Natural killer cell treated with Interleukin-12 subunit alpha and Interleukin-12 subunit beta and Interleukin-15 and Interleukin-18, amount 100 ng/mL, for 72 hours (primary cell): ENCODE measurements at places on chromosomes 11 and 22. TPM values are rescaled to one million over a fixed set of nuclear protein-coding genes. Genes with fewer than 3 reads are reported as not detected.
A peak's percentile ranks its signal among the peaks of the same experiment; 100 is the strongest.

MLC1 gene
- 14.8 TPM for total RNA-seq

DNA sequence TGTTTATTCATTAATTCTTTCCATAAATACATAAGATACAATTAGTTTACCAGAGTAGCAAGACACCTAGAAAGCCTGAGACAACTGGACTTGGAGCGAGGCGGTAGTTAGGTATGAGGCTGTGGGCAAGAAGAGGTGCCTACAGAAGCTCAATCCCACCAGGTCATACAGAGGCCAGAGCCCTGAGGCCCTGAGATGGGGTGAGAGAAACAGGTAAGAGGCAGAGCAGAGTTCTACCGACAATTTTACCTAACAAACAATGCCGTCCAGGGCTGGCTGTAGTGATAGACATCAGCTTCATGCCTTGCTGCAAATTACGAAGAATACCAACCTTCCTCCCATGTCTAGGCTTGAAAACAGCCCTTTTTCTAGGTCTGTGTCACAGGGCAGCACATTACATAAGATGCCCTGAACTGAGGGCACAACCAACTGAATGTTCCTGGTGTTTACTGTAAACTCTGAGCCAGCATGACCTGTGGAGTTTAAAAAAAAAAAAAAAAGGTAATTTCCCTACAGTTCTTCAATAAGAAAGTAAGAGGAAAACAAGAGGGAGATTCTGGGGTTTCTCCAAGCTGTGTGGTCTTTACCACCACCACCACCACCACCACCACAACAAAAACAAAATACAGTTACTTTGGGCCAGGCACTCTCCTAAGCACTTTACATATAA is 105.8 kb downstream of the GAB2 start:
- DNase-seq: no peak

- DNase-seq: no peak
Observed at GRCh38 chr22:43401661-43402060, 10.2 kb upstream of the MPPED1 start.

DNA sequence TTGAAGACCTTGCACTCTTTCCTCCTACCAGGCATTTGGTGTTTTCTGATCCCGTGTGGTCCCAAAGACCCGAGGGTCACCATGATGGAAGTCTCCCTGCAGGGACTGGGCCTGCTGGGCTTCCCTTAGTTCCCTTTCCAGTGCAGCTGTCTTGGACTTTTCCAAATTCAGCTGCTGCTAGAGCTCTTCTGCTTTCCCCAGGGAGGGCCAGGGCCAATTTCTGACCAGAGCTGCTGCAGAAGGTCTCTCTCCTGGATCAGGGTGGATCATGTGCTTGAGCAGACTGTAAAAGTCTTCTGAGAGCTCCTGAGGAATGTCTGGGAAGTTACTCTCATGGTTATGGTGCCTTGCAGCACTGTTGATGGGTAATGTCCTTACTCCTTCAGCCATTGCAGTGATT is 23.2 kb downstream of the LDLRAD3 start:
- no peak for DNase-seq

DNA sequence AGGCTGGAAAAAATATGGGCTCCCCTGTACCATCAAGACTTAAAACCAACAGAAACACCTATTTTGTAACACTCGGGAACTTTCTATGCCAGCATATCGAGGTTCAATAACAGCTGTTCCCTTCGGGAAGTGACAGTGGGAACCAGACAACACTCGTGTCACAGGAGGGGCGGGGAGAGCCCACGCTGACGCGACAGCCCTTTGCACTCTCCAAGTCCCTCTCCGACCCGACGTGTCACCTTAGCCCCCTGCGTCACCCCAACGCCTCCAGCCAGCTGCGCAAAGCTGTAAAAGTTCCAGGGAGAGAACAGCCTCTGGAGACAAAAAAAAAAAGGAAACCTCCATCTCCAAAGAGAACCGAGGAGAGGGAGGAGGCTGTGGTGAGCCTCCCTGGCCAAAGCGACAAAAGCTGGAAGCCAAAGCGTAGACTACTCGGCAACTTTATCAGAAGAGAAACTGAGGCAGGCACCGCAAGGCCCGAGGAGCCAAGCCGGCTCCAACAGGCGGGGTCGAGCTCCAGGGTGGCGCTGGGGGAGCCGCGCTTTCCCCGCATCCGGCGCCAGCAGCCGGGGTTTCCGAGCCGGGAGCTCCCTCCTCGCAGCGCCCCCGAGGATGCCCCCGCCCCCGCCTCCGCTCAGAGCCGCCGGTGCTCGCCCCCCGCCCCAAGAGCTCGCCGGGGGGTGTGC is 751 bp downstream of the ARFGAP3 start:
- peak; percentile 85 for DNase-seq

GRCh38 chr11:282630-283360 is 4.6 kb downstream of the NLRP6 start:
- DNase-seq: no peak

GRCh38 chr22:26021516-26021915 is 147.7 kb upstream of the SEZ6L start:
- no peak for DNase-seq

DNA sequence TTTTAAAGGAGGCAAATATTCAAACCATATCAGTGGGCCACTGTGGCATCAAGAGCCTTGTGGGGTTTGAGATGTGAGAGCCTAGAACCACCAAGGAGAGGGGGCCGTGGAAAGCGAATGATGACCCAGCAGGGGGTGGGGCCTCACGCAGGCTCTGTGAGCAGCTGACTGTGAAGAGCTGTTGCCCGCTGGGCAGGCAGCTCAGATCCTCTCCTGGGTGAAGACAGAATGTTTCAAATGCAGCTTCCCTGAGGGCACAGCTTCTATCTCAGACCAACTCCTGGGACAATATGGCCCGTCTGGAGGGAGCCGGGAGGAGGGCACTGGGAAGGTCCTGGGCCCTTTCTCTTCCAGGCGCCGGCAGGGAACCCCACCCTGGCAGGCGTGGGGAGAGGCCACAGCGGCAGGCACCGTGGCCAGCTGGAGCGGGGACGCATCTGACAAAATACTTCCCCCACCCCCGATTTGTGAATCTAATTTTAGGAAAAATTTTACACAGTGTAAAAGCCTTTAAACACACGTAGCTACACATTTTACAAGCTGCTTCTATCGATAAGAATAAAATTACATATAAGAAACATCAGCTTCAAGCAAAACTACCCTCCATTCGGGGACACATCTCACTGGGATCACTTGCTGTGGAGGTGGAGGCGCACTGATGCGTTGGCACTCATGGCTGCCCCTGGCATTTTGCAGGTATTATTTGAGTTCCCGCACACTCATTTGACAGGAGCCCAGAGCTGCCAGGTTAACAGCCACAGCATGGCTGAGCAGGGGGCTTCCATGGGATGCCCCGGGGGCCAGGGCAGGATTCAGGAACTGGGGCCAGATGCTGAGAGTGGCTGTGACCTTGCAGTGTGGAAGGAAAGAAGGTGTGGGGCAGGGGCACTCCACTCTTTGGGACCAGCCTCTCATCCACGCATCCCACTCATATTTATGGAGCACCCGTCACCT is 40.3 kb downstream of the PARVG start:
- DNase-seq: no peak

- DNase-seq: no peak
Observed at GRCh38 chr11:36094164-36094563, 150.3 kb downstream of the LDLRAD3 start.

GRCh38 chr11:42625757-42626665 is 685.8 kb upstream of the API5 start:
- DNase-seq: no peak

DNA sequence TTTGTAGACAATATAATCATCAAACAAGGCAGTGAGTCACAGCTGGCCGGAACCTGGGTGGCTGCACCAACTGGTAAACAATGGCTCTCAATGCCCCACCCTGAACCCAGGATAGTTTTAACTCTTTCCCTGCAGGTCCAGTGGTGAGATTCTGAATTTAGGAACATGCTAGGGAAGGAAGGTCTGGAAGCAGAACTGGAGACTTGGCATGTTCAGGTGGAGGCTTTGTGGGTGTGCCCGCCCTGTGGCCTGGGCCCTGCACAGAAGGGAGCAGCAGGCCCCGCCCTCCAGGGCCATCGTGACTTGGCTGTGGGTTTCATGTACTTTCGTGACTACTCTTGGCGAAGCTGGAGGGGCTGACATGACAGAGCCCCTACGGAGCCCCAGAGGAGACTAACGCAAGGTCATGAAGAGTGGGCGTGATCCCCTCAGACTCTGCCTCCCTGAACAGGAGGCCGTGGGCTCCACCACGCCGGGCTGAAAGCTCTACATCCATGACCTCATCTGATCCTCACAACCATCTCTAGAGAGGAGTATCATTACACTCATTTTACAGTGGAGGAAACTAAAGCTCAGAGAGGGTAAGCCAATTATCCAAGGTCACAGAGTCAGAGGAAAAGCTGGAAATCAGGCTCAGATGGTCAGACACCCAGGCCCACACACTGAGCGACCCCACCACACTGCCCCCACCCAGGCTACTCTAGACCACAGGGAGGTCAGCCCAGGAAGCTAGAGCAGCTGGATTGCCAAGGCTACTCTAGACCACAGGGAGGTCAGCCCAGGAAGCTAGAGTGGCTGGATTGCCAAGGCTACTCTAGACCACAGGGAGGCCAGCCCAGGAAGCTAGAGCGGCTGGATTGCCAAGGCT is 27.3 kb downstream of the MAFF start:
- DNase-seq: no peak

- DNase-seq: no peak
Observed at GRCh38 chr11:45361551-45361950, 75.4 kb upstream of the SYT13 start.

DNA sequence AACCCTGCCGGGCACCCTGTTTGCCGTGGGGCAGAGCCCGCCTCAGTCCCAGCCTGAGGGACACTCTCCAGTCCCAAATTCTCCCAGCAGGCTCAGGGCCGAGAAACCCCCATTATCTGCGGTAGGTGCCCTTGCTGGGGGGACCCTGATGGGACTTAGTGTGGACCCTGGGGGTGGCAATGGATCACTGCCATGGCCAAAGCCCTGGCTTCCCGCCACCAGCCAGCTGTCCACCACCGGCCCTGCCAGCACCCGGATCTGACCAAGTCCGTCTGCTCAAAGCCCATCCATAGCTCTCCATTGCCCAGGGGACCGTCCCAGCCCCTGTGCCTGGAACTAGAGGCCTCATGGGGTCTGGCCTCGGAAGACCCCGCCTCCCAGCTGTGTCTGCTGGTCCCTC is 24.4 kb downstream of the WNT7B start:
- DNase-seq: no peak

- peak; percentile 55 for DNase-seq
Observed at GRCh38 chr22:36871669-36872081, 10.9 kb downstream of the NCF4 start.

DNA sequence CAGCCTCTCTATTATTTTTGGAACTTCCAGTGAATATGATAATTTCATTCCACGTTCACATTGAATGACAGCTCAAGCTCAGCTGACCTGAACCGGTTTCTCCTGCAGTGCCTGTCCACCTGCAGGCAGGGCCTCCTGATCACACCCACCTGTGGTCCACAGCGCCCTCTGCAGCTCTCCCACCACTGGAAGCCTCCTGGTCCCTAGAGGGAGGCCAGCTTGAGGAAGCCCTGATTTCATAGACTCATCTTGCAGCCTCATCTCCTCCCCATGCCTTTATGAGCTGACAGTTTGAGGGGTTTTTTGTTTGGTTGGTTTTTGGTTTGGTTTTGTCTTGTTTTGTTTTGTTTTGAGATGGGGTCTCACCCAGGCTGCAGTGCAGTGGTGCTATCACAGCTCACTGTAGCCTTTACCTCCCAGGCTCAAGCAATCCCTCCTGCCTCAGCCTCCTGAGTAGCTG is 29.9 kb upstream of the MALAT1 start:
- no peak for DNase-seq

ZNF195 gene
- 46.8 TPM for total RNA-seq

POTEH gene
- not detected for total RNA-seq

DNA sequence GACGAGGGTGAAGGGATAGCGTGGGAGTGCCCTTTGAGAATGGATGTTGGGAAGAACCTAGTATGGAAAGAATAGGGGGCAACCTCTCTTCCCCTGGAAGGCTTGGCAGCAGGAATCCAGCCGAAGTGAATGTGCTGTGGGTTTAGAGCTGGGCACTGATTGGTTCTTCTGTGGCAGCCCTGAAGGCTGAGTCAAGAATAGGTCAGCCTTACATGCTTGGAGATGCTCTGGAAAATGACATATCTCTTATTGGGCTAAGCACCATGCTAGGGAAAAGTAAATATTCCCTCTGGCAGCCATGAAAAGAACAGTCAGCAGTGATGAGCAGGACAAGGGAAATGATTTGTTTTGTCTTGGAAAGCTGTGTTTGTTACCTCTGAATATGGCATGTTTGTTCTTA is 149.5 kb downstream of the COMMD9 start:
- DNase-seq: no peak

DNA sequence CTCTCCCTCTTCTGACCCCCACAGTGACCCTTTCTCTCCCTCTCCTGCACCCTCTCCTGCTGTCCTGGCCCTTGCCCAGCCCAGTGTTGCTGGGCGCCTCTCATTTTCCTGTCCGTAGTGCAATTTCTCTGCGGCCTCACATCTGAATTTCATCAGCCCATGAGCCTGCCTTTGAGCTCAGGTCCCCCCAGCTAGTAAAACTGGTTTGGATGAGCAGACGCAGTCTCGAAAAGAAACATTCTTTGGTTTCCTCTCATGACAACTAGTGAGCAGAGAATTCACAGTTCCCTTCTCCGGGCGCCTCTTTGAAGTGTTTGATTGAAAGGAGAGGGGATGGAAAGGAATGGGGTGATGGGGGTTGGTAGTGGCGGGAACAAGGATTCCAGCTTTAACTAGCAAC is 126.0 kb upstream of the CADM1 start:
- DNase-seq: no peak

GRCh38 chr11:32068134-32068870 is 22.6 kb upstream of the RCN1 start:
- no peak for DNase-seq

- no peak for DNase-seq
Observed at GRCh38 chr11:9399466-9399865, 15.0 kb downstream of the IPO7 start.

DNA sequence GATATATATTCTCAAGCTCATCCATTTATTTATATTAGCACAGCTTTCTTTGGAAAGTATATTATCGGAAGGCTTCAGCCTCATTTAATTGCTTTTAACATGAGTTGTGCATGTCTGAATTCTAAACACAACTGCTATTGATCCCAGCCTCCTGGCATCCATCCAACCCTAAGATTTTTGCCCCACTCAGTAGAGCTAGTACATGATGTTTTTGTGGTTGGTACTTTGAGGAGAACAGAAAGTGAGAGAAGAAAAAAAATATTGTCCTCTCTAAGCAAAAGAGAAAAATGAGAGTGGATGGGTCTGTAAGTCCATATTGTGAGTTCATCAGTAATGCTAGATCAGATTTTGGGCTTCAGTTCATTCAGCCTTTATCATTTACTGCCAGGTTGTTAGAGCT is 198.7 kb downstream of the DDX10 start:
- no peak for DNase-seq

DERL3 gene
- total RNA-seq: 14.3 TPM

POLR2F gene
- total RNA-seq: 65.2 TPM

DNAJC4 gene
- total RNA-seq: 31.2 TPM

GRCh38 chr11:1548221-1549070 is 23.6 kb downstream of the DUSP8 start:
- DNase-seq: no peak

GRCh38 chr22:49692499-49693225 is 135.0 kb downstream of the BRD1 start:
- no peak for DNase-seq
